ENCODE measurements at places on chromosomes 2 and 18.

DNA sequence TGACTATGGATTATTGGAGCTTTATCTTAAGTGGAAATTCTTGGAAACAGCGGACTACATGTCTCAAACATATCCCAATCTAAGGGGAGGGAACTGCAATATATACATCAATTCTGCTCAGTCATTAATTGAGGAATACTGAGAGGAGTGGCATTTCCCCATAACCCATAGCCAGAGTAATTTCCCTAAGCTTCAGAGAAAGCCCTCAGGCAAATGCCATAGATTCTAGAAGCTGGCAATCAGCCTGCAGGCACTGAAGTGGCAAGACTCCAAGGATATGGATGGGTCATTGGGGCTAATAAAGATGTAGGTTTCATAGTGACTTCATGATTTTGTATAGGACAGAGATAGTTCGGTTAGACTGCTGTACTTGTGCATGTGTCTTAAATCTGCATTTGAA lies 1960.5 kb upstream of the PIK3C3 start:
- no peak for DNase-seq

DNA sequence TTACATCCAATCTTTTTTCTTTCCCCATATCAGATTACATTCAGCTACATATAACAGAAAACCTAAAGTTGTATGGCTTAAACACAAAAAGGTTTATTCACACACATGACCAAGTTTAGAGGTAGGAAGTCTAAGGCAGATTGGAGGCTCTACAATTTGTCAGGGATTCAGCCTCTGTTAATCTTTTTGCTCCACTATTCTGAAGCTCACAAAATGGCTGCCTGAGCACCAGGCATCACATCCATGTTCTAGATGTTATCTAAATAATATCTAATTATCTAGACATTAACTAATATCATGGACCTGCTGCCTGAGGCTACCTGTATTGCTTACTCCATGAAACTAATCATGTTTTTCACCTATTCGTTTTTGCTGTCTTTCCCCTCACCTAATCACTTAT lies 23.7 kb upstream of the DSC2 start:
- no peak for DNase-seq

DNA sequence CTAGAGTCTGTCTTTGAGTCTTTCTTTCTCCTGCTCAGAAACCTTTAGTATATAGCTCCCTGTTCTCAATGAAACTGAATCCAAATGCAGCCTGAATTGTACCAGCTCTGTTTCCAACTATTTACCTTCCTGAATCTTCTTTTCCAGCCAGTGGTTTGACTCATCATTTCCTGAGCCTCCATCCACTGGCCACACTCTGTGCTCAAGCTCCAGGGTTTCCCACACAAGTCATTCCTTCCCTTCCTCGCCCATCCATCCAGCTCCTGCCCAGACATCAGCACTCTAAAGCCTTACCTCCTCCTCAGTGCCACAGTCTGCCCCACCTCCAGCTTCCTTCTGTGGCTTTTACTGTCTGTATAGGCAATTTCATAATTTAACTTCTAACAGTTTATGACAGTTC lies 233.6 kb upstream of the RASGRP3 start:
- DNase-seq, result no peak

- no peak for DNase-seq
Observed at GRCh38 chr2:166350525-166350924, 25.2 kb downstream of the SCN9A start.

GRCh38 chr18:78642296-78642951 lies 337.2 kb upstream of the SALL3 start:
- peak; percentile 47 for DNase-seq

- no peak for DNase-seq
Observed at GRCh38 chr18:38368886-38369285, 803.3 kb upstream of the CELF4 start.

- DNase-seq, result no peak
Observed at GRCh38 chr18:56431551-56431950, 206.8 kb downstream of the TXNL1 start.

DNA sequence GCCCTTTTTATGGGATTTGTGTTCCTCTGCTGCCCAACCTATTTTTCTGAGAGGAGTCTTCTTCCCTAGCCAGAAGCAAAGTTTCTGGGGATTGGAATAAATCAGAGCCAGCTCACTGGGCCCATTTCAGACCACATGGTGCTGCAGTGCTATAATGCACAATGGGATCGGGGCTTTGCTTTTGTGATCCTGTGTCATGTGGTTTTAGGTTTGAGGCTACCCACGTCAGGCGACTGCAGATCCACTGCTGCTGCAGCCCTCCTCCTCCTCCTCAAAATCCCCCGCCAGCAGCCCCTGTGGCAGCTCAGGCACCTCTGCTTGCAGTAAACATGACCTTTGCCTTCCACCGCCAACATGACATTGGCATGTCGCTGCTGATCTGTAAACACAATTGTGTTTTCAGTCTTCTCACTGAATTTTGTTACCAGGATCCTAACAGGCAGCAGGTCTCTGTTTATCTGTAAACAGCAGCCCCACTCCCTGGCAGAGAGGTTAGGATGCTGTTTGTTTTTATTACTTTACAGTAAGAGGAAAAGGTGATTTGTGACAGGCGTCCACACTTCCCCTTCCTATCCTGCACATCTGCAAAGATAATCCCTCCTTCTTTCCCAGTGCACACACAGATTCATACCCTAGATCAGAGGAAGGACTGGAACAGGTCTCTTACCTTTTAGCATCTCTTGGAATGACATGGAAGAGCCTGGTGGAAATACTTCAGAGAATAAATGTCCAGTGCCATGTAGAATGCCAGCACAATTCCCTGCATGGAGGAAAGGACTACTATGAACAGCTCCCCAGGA lies 130.8 kb downstream of the FOXI3 start:
- DNase-seq, result no peak
